ENCODE measurements at places on chromosomes 4 and X.

DNA sequence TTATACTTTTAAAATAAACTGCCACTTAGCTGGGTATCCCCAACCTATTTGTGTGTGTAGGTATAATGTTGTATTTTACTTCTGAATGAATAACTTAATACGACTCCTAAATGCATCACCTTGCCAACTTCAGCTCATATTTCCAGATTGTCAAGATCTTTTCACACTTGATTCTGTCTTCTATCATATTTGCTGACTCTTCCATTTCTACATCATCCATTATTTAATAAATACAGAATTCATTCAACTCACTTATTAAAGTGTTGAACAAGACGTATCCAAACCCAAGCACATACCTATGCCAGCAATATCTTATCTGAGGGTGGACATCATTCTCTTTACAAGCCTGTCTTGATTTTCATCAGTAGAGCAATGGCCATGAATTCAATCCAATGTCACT lies 91.2 kb upstream of the FAM47C start:
- DNase-seq: no peak

DNA sequence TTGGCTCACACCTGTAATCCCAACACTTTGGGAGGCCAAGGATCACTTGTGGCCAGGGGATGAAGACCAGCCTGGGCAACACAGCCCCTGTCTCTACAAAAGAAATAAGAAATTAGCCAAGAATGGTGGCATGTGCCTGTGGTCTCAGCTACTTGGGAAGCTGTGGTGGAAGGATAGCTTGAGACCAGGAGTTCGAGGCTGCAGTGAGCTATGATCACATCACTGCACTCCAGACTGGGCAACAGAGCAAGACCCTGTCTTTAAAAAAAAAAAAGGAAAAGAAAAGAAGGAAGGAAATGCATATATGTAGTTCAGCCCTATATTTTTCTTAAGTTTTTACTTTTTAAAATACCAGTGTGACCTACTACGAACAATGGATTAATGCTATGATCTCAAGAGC lies 15.1 kb downstream of the PRSS48 start:
- DNase-seq: no peak

- DNase-seq: no peak
Observed at GRCh38 chrX:19540076-19540475, 24.8 kb upstream of the MAP3K15 start.

- DNase-seq: peak; percentile 38
Observed at GRCh38 chr4:129232589-129233337, 136.8 kb downstream of the C4orf33 start.

DNA sequence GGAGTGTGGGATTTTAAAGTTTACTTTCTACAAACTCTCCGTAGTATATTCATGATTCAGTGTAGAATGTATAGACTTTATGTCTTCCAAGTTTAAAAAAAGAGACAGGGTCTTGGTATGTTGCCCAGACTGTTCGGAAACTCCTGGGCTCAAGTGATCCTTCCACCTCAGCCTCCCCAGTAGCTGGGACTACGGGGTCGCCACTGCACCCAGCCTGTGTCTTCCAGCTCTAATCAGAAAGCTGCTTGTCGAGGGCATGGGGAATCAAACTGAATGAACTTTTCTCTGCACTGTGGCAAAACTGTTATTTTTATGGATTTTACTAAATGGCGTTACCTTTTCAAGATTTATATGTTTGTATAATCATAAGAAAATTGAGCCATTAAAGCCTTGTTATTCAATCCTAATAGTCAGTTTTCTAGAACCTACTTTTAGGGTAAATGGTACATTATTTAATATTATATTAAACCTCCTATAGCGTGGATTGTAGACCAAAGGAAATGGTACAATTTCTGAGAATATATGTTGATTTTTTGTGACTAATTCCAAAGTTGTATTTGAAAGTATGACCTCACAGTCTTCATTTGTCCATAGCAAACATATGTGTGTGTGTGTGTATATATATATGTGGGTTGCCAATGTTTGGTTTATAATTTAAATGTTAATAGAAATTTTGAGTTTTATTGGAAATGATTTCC lies 1.1 kb downstream of the BLOC1S4 start:
- no peak for DNase-seq

DNA sequence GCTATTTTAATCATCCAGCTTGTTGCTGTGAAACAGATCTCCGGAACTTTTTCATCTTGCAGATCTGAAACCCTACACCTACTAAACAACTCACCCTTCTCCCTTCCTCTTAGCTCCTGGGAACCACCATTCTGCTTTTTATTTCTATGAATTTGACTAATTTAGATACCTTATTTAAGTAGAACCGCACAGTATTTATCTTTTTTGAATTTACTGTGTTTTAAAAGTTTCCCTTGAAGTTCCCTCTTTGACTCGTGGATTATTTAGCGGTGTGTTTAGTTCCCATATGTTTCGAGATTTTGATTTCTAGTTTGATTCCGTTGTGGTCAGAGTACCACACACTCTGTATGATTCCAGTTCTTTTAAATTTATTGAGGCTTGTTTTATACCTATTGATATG lies 44.6 kb downstream of the EIF2S3 start:
- DNase-seq: no peak

GRCh38 chr4:125062115-125063050 lies 252.4 kb upstream of the FAT4 start:
- DNase-seq: no peak

DNA sequence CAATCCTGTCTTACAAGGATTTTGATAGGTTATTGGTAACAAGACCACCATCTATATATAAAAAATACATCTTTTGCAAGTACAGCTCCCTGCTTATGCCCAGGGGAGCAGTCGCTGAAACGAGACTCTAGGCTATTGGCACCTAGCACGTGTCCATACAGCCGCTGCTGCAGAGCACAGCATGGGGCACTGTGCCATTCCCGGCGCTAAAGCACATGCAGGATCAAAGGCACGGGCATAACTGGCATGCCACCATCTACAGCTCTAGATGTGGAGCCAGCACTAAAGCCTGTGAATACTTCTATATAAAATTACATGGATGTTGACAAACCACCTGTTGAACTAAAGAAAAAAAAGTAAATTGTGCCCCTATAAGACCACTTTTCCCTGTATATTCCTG lies 144.8 kb downstream of the COL25A1 start:
- no peak for DNase-seq

GRCh38 chrX:117751155-117751554 lies 365.5 kb downstream of the KLHL13 start:
- no peak for DNase-seq

- no peak for DNase-seq
Observed at GRCh38 chrX:56068274-56068758, 163.8 kb upstream of the KLF8 start.

- peak; percentile 26 for DNase-seq
Observed at GRCh38 chrX:11180571-11180970, 69.4 kb downstream of the HCCS start.

- no peak for DNase-seq
Observed at GRCh38 chr4:78692822-78693170, 83.4 kb upstream of the BMP2K start.

DNA sequence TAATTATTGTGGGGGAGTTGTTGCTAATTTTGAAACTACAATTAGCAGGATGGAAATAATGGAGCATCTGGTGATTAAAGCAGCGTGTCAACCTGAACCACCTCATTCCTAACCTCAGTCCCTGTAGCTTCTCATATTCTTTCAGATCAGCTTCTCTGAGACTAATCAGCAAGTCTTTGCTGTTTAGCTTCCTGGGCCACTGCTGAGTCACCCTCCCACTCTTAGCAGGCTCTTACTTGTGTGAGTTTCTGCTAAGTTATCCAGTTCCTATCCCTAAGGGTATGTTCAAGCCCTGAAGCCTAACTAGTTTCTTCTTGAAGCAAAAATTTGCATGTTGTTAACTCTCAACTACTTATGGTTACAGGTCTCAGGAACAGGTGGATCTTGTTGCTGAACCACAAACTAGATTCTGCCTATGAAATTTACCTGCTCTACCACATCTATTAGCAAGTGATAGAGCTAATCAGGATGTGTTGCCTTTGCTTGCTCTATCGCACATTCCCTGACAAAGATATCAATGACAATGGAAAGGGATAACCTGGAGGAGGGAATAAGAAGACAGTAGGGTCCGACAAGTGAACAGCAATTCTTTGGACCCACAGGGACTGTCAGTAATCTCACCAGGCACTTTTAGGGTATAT lies 134.2 kb downstream of the EIF4E start:
- DNase-seq: peak; percentile 10

GRCh38 chr4:161894493-161895167 lies 269.2 kb downstream of the FSTL5 start:
- no peak for DNase-seq

GRCh38 chr4:173214661-173215060 lies 46.0 kb downstream of the GALNT7 start:
- peak; percentile 63 for DNase-seq

DNA sequence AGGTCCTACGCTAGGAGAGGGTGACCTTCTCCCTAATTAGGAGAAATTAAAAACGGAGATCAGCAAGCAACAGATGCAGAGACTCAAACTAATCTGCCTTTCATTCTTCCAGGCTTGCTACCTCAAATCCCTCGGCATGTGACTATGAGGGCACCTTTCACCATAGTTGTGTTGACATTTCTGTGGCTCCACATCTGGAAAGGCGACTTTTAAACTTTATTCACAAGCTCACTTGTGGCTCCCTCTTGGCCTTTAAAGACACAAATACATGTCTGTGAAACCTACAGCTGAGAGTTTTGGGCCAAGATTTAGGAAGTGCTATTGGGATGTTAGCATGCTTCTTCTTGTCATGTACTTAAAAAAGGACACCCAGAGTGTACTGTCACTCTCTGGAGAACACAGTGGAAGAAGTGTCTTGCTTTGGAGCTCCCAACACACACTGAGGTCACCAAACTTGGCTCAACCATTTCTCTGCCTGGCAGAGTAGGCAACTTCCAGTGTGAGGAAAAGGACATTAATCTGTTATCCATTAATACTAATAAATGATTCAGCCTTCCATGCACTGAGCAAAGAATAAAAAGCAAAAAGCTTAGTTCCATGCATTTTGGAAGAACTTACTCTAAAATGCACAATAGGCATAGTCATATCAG lies 60.1 kb downstream of the LDB2 start:
- DNase-seq: no peak

DNA sequence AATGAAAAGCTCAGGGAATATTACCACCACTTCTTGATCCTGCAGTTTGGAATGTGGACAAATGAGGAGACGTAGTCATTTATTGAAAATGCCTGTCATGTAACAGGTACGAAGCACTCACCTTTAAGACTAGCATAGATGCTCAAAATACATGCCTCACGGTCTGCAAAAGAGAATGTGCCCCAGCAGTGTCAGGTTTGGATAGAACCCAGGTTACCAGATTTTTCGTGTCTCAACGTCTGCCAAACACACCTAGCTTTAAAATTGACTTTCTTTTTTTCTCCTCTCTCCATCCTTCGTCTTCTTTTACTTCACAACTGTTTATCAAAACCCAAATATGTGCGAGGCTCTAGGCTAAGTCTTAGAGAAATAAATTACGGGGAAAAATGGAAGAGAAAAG lies 606.8 kb upstream of the ATOH1 start:
- DNase-seq: no peak

DNA sequence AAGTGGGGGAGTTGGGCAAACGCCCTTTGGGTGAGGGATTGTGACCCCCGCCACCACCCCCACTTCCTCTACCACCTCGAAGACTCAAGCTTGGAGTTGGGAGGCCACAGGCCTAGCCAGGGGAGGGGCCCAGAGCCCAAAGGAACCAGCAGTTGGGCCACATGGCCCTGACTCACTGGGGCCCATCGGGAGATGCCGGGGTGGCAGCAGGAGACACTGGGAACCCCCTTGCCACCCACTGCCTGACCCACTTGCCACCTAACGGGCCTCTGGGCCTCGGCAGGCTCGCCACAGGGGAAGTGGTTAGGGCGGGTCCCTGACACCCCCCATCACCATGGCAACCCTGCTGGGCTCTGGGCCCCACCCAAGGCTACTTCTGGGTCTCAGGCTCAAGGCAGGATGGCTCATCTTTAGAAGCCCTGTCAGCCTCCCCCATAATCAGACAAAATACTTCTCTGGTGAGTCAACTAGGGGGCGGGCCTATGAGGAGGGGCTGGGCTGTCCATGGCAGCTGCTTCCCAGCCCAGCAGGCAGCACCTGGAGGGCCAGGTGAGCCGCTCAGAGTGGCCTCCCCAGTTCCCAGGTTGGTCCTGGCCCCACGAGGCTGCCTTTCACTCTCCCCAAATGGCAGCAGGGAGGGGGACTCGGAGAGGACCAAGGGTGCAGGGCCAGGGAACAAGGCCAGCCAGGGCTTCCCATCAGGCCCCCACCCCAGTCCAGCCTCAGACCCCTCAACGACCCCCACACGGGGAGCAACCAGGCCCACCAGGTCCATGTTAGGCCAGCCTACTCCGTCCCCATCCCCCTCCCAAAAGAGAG lies 5.6 kb downstream of the FLNA start:
- DNase-seq: peak; percentile 93

DNA sequence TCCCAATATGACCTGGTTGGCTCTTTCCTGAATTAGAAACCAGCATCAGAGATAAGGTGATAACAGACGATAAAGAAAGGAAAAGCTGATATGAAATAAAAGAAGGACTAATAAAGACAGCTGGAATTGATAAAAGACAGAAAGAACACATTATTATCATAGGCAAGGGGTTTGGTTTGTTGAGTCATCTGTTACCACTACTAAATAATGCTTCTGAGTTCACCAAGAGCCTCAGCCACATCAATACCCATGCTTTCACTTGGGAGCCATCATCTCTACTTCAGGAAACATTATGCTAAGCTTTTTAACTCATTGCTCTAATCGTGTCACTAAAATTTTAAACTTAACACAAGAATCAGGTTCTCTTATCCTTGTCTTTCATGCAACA lies 27.6 kb downstream of the ANXA5 start:
- peak; percentile 81 for DNase-seq

DNA sequence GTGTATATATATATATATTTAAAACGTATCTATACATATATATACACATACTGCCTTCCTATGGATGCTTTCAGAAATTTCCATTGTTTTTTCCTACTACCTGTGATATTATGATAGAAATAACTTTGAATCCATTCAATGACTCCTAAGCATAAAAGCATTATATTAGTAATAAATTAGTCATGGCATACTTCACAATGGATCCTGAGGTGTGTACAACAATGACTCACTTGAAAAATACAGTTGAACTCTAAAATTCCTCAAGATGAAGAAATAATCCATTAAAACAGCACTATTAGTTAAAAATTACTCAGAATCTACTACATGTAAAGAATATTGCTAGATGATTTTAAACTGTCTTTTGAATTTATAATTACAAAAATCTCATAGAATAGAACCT lies 201.1 kb downstream of the STPG2 start:
- no peak for DNase-seq

DNA sequence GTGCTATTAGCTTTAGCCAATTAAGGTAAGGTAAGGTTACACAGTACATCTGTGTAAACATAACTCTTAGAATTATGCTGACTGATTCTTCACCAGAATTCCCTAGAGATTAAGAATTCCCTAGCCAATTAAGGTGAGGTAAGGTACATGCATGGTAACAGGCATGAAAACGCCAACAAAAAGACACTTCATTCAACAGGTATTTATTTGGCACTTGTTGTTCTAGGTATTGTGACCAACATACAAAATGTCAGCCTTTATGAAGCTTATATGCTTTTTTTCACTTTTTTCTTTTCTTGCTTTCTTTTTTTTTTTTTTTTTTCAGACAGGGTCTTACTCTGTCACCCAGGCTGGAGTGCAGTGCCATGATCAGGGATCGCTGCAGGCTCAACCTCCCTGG lies 47.2 kb downstream of the EDNRA start:
- DNase-seq: no peak

GRCh38 chrX:70292788-70293187 lies 2.9 kb downstream of the KIF4A start:
- no peak for DNase-seq

Measured in fibroblast of skin of right biceps (primary cell).